ENCODE measurements at places on chromosomes 6 and 20.

DNA sequence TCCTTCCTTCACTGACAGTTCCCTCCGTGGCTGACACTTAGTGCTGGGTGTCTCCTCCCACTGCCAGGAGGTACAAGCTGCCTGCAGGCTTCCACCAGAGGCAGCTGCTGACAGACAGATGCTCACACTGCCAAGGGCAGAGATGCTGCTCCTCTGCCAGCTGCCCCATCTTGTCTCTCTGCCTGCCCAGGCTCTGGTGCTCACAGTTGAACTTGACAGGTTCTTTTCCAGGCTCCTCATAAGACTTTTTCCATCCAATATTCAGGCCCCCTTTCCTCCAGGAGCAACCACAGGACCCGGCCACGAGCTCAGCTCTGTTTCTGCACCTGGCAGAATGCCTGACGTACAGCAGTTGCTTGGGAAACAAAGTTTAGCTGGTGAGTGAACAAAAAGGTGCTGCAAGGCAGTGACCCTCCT is 79.8 kb downstream of the PSMB1 start:
- no peak for DNase-seq

DNA sequence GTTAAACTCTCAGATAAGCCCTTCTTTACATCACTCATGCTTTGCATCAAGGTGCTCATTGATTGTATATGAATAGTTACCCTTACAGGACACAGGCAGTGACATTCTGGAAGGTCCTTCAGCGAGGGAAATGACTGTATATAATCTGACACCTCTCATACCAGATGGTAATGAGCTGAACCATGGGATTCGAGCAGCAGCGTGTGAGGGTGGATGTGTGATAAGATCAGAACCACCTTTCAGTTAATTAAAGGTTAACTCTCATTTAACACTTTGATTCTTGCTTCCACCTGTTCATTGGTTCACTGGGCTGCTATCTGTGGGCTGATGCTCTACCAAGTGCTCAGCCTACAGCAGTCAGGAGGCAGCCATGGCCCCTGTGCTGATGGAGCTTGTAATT is 24.2 kb downstream of the NEDD9 start:
- DNase-seq, result no peak

- DNase-seq, result no peak
Measured at GRCh38 chr6:39266782-39267355, 37.6 kb upstream of the KCNK5 start.

- no peak for DNase-seq
Measured at GRCh38 chr6:169866140-169866534, 114.7 kb downstream of the ERMARD start.

DNA sequence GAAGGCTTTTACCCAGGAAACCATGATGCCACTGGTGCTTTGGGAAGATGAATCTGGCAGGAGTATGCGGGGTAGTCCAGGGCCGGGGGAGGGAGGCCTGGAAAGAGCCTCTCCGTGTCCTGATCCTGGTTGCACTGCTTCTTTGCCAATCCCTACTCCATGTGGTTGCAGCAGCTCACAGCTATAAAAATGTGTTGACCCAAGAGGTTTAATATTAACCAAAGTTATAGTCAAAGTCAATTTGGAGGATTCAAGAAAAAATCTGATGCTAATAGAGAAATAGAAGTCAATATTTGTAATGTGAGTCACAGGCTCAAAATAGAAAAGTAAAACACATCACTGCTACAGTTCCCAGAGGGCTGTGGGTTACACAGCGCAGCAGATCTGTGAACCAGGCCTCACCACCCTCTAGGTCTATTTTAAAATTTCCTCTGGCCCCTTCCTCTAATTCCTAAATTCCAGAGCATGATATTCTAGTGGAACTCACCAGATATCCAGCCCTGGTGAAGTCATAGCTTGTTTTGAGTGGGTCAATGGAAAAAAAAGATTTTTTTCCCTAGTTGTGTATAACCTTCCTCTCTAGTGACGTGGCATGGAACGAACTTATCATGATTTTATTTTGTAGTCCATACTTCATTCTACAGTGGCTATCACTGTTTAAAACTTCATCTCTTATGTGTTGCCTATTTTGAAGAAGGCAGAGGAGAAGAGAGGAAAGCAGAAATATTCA is 63.2 kb upstream of the BMP2 start:
- no peak for DNase-seq

DNA sequence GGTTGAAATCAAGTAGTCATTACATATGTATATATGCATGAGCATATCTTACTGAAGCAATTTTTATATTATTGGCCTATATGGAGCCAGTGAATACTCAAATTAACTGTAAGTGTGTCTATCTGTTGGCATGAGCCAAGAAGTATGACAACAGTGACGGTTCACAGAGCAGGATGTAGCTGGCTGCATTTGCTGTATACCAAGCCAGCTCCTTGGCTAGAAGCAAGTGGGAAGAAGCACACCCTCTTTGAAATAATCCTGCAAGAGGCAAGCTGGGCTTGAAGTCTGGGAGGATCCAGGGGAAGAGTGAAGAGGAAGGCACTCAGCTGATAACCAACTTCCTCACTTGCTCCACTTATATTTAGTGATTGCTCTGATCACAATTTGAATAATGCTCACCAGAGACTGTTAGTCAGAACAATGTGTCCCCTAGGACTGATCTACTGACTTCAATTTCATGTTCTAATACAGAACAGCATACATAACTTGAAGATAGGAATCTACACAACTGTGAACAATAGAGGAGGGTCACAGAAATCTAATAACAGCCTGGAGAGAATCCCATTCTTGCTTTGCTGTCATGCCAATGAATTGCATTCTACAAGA is 497.3 kb downstream of the PRKN start:
- no peak for DNase-seq

GRCh38 chr20:50367739-50368375 is 142.3 kb upstream of the PTPN1 start:
- no peak for DNase-seq

- no peak for DNase-seq
Measured at GRCh38 chr20:39070484-39071231, 108.5 kb downstream of the DHX35 start.

- no peak for DNase-seq
Measured at GRCh38 chr6:75378101-75378500, 93.5 kb upstream of the TMEM30A start.

GRCh38 chr6:100671740-100672139 is 207.0 kb upstream of the SIM1 start:
- DNase-seq, result no peak

DNA sequence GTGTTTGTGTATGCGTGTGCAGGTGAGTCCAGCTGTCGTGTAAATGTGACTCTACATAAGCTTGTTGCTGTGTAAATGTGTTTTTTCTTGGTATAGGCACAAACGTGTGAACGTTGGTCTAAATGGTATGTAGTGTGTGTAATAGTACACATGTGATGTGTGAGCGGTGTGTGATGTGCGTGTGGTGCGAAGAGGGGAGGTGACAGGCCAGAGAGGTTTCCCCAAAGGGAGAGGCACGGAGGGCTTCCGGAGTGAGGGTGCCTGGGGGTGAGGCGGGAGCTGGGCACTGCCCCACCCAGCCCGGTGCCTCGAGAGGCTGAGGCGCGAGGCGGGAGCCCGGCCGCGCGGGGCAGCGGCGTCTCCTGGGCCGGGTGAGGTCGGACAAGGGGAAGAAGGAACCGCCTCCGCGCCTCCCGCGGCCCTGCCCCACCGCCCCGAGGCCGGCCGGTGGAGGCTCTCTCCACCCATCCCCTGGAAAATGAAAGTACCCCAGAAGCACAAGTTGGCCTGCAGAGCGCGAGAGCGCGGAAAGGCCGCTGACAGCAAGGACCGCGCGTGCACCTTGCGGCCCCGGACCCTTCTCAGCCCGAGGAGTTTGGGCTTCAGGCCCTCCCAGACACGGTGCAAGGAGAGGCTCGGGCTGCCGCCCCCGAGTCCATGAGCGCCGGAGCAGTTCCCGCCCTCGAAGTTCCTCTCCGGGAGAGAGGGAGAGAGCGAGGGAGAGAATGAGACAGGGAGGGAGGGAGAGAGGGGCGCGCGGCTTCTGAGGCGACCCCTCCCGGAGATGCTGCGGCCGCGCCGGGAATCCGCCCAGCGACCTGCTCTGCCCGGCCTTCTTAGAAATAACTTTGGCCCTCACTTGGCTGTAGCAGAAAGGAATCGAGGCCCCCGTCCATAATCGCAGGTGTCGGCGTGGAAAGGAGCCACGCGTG is 43.2 kb upstream of the OSTM1 start:
- DNase-seq, result peak; percentile 19

GRCh38 chr6:46704562-46704961 is 16.9 kb downstream of the TDRD6 start:
- DNase-seq, result no peak

DNA sequence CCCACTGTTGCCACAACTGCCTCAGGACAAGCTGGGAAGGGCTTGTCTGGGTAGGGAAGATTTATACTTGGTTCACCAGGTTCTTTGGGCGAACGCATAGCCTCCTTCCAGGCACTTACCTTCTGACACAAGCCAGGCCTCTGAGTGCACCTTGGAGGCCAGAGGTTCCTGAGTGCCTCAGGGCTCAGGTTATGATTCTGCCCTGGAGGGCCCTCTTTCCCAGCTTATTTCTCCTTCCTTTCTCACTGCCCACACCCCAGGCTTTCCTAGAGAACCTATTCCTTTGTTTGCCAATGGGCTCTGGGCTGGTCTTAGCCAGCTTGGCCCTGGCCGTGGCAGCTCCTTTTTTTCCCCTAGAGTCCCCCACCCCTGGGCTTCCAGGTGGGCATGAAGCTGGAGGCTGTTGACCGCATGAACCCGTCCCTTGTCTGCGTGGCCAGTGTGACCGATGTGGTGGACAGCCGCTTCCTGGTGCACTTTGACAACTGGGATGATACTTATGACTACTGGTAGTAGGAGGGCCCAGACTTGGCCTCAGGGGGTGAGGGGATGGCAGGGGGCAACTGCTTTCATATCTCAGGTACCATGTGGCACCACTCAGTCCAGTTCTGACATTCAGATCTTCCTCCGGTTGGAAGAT is 25.0 kb downstream of the L3MBTL1 start:
- DNase-seq, result no peak

DNA sequence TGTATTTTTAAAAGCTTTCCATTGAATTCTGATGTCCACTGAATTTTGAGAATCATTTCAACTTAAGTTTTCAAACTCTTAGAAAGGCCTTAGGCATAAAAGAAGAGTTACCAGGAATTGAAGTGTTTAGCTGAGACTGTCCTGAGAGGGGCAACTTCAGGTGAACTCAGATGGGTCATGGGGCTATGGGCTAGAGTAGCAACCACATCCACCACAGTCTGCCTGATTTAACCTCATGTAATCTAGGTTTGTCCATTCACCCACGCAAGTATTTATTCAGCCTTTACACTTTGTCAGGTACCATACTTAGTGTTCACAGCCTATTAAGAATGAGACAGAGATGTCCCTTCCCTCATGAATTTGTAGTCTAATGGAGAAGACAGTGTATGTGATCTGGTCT is 501.0 kb downstream of the KIF16B start:
- no peak for DNase-seq

GRCh38 chr6:24799541-24799915 is 811 bp upstream of the ARMH2 start:
- no peak for DNase-seq

DNA sequence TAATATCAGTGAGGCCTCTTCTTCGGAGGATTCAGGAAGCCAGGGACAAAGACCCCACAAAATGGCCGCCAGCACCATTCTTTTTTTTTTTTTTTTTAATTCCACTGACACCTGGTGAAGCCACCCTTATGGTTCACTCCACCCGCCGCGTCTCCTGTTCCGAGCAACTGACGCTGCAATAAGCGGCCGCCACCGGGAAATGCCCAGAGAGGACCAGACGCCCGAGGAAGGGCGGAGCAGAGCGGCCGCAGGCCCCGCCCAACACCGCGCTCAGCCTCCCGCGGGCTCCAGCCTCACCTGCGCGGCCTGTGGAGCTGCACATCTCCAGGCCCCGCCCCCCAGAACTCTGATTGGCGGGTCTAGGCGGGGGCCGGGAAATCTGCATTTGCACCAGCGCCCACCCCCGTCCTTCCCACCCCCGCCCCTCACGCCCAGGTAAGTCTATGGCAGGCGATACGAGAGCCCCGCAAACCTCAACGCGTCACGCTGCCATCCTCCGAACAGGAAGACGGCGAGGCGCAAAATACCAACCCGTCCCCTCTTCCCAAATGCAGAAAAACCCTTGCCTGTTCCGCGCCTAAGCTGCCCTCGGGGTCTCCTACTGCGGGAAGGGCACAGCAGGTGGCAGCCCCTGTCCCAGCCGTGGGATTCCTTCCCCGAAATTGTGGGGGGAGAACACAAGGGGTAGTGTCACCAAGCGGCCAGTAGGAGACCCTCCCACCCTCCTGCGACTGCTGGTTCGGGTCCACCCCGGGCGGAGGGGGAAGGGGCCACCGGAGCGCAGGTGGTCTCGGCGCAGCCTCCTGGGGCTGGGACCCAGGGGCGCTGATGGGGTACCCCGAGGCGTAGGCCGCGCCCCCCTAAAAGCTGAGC is 960 bp downstream of the ATP9A start:
- DNase-seq, result peak; percentile 24

GRCh38 chr6:95093154-95093553 is 484.2 kb upstream of the MANEA start:
- DNase-seq, result no peak

GRCh38 chr6:45419571-45420082 is 41.9 kb upstream of the SUPT3H start:
- DNase-seq, result peak; percentile 55

- no peak for DNase-seq
Measured at GRCh38 chr6:93319304-93319703, 100.1 kb downstream of the EPHA7 start.

GRCh38 chr6:89930789-89931188 is 36.5 kb downstream of the GJA10 start:
- no peak for DNase-seq

GRCh38 chr6:2940010-2940850 is 31.1 kb downstream of the SERPINB6 start:
- DNase-seq, result peak; percentile 81

DNA sequence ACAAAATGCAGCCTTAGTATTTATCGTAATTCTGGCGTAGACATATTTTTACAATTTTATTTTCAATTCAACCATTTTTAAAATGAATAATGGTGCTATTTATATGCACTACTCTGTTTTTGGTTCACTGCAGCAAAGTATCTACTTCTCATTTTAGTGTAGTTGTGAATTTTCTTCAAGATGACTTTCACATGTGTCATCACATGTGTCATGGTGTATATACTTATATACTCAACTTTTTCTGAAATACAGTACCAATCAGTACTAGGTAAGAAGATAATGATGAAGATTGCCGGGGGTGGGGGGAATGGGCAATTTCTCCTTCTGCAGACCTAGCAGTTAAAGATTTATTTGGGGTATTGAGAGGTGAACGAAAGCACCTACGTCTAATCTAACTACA is 634.5 kb downstream of the PHF3 start:
- no peak for DNase-seq
